Lung (tissue), 17 donors: ENCODE measurements at places on chromosomes 2 and 18.
A peak's percentile ranks its signal among the peaks of the same experiment; 100 is the strongest.

DNA sequence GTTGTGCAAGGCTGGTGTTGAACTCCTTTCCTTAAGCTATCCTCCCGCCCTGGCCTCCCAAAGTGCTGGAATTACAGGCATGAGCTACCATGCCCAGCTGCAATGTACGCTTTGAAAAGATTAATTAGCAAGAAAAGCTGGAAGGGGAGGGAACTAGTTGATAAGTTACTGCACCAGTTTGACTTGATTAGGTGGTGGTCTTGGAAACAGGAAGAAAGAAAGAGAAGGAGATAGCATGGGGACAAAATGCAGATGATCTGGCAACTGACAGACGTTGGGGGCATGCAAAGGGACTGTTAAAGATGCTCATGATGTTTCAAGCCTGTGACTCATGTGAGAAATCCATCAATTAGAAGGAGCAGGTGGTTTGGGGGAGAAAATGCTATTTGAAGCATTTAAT lies 68.6 kb downstream of the PLEKHM3 start:
- H3K36me3 ChIP-seq: no peaks in the 10 kb centered on the region
- H3K27ac ChIP-seq: no peak overlapping the region
- H3K4me3 ChIP-seq: no peak overlapping the region
- H3K4me1 ChIP-seq: no peaks in the 10 kb centered on the region
- no peak for DNase-seq

DNA sequence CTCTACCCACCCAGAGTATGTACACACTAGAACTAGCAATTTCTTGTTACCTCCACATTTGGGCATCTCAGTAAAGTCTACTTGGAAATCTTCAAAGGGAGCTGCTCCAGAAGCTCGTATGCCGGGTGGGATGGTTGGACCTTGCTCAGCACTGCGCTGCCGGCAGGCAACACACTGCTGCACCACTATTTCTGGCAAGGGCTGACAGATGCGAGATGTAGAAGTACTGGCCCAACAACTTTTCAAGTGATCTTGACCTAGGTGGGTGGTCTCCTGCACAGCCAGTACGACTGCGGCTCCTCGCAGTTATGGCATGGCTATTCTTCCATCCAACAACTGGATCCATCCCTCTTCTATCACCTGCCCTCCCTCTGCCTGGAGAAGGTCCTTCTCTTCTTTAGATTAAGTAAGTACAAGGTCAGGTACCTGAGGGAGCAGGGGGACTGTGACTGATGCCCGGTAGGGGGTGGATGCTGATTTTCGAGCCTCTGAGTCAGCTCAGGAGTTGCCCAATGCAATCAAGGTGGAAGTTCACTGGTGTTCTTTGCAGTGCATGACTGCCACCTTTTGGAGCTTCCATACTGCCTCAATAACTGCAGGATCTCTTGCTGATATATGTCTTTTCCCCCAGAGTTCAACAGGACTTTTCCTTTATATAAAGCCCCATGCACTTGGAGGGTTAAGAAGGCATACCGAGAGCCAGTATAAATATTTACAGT lies 100.4 kb upstream of the SLC1A4 start:
- H3K36me3 ChIP-seq: no peaks in the 10 kb centered on the region
- H3K27me3 ChIP-seq: no peaks in the 10 kb centered on the region
- peak; percentile 37 for DNase-seq
- H3K4me1 ChIP-seq: no peaks in the 10 kb centered on the region

GRCh38 chr2:105907184-105907583 lies 162.5 kb downstream of the NCK2 start:
- H3K27ac ChIP-seq: no peak overlapping the region
- peak; percentile 88 for DNase-seq
- H3K4me1 ChIP-seq: peaks cover 4% of the 10 kb centered on the region
- H3K36me3 ChIP-seq: no peaks in the 10 kb centered on the region
- H3K27me3 ChIP-seq: no peaks in the 10 kb centered on the region
- H3K4me3 ChIP-seq: no peak overlapping the region

GRCh38 chr2:17719562-17720371 lies 33.8 kb downstream of the SMC6 start:
- no peaks in the 10 kb centered on the region for H3K4me1 ChIP-seq
- peaks cover 26% of the 10 kb centered on the region for H3K36me3 ChIP-seq
- H3K27ac ChIP-seq: no peak overlapping the region
- no peak for DNase-seq
- no peak overlapping the region for H3K4me3 ChIP-seq

- H3K36me3 ChIP-seq: no peaks in the 10 kb centered on the region
- H3K27me3 ChIP-seq: no peaks in the 10 kb centered on the region
- DNase-seq: no peak
- H3K4me3 ChIP-seq: no peak overlapping the region
- no peaks in the 10 kb centered on the region for H3K4me1 ChIP-seq
Measured at GRCh38 chr18:77422974-77423867, 173.6 kb downstream of the GALR1 start.

DNA sequence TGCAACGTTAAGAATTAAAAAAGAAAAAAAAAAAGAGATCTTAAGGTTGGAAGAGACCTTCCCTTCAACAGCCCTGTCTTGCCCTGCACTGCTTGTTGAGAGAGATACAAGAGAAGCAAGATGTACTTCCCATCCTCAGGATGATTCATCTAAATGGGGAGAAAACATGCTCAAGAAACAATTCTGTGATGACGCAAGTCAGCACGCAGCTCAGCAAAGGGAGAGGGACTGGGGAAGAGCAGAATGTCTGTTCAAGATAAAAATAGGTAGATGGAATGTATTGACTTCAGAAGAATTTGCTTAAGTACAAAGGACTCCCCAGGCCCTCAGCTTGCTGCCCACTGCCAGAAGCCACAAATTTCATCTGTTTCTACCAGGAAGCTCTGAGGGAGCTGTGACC lies 198.2 kb upstream of the SPRED2 start:
- no peak for DNase-seq
- no peaks in the 10 kb centered on the region for H3K4me1 ChIP-seq
- H3K27me3 ChIP-seq: no peaks in the 10 kb centered on the region
- H3K36me3 ChIP-seq: no peaks in the 10 kb centered on the region

GRCh38 chr2:200396781-200397242 lies 90.3 kb downstream of the SPATS2L start:
- no peaks in the 10 kb centered on the region for H3K4me1 ChIP-seq
- no peak for DNase-seq
- no peak overlapping the region for H3K27ac ChIP-seq
- no peaks in the 10 kb centered on the region for H3K27me3 ChIP-seq
- H3K36me3 ChIP-seq: no peaks in the 10 kb centered on the region
- H3K4me3 ChIP-seq: no peak overlapping the region

GRCh38 chr2:9462886-9463697 lies 11.3 kb upstream of the IAH1 start:
- no peak overlapping the region for H3K27ac ChIP-seq
- H3K36me3 ChIP-seq: peaks cover 12% of the 10 kb centered on the region
- H3K4me1 ChIP-seq: no peaks in the 10 kb centered on the region
- H3K27me3 ChIP-seq: no peaks in the 10 kb centered on the region
- no peak for DNase-seq
- no peak overlapping the region for H3K4me3 ChIP-seq

DNA sequence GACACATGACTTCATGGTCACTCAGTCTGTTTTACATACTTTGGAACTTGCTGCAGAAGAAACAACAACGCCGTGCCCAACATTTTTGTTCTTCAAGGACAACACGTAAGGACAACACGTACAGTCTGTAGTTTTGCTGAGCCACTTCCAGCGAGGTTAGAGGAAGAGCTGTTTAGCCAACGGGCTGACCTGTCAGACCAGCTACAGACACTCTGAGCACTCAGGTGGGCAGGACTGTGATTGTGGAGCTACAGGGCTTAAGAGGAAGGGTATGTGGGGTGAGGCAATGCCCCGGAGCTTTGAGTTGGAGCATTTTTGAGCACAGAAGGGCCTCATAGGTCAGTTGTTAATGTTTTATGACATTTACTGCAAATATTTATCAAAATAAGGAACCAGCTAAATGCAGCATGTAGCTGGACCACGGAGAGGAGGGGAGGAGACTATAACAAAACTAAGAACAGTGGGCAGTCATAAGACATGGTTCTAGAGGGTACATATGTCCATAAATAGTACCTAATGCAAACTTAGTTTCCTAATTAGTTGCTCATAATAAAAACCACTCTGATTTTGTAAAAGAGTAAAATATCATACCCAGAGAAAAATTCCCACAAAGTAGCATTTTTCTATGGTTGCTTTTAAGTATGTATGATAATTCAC lies 26.3 kb upstream of the NPC1 start:
- DNase-seq: no peak
- no peak overlapping the region for H3K4me3 ChIP-seq
- no peaks in the 10 kb centered on the region for H3K27me3 ChIP-seq
- H3K4me1 ChIP-seq: no peaks in the 10 kb centered on the region
- no peaks in the 10 kb centered on the region for H3K36me3 ChIP-seq
- no peak overlapping the region for H3K27ac ChIP-seq

DNA sequence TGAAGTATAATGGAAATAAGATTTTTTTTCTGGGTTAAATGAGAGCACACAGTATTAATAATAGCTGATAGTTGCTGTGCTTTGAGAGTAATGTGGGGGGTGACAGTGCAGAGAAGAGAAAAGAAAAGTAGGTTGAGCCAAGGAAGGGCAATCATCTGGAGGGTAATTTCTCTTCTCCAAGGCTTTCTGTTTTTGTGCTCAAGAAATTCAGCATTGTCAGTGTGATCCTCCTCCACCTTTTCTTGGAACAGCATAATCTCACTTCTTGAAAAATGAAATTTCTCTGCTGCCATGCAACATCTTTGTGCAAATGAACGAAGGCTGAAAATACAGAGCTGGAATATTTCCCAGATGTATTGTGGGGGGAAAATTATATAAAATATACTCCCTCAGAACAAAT lies 673.1 kb downstream of the LRRTM4 start:
- no peak overlapping the region for H3K4me3 ChIP-seq
- H3K27me3 ChIP-seq: no peaks in the 10 kb centered on the region
- H3K27ac ChIP-seq: no peak overlapping the region
- no peaks in the 10 kb centered on the region for H3K4me1 ChIP-seq
- no peak for DNase-seq

- peak; percentile 88 for DNase-seq
Measured at GRCh38 chr2:46339676-46340459, 42.7 kb downstream of the EPAS1 start.

DNA sequence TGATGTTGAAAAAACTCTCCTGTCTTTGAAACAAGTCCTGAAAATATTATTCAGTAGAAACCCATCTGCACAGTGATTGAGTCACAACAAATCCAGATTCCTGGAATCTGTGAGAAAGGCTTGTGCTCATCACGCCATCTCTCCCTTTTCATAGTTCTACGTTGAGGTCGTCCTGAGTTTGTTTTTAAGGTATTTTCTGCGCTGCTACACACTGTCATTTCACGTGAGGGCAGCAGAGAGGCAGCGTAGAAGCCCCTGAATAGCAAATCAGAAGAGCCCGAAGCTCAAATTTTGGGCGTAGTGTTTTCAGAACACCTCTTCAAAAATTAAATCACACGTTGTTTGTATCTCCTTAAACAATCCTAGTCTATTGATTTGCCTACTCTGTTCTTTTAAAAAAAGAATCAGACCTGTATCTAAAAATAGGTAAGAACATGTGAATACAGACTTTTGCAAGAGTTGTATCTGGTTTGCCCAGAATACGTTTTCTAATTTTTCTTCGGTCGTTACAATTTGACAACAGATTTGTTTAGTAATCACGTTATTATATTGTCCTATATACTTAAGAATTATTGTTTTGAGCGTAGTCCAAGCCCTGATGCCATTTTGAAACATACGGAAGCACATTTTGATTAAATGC lies 61.6 kb upstream of the SLC38A11 start:
- H3K4me3 ChIP-seq: no peak overlapping the region
- no peak overlapping the region for H3K27ac ChIP-seq
- DNase-seq: peak; percentile 47
- no peaks in the 10 kb centered on the region for H3K4me1 ChIP-seq
- H3K36me3 ChIP-seq: no peaks in the 10 kb centered on the region

DNA sequence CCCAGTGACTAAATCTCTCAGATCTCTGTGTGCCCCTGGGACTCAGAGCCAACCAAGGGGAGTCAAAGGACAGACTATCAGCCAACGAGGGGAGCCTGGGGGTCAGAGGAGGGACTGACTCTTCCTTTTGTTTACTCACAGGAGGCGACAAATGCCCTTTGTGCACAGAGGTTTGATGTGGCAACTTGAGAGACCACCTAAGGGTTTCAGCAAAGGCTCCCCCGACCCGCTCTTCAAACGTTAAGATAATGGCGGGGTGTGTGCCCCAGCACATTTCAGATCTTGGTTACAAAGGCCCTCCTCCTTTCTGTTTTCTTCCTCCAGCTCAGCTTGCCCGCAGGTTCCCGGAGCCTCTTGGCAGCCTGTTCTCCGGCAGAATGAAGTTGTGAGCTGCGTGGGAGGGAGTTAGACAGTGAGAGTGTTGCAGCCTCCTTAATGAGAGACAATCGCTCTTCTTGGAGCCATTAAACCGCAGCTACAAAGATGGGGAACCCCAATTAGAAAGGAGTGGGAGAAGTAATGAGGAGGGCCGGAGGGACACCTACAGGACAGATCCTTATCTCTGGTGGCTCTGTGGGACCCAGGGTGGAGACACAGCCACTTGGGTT lies 76.2 kb downstream of the KIAA2012 start:
- peak; percentile 61 for DNase-seq

DNA sequence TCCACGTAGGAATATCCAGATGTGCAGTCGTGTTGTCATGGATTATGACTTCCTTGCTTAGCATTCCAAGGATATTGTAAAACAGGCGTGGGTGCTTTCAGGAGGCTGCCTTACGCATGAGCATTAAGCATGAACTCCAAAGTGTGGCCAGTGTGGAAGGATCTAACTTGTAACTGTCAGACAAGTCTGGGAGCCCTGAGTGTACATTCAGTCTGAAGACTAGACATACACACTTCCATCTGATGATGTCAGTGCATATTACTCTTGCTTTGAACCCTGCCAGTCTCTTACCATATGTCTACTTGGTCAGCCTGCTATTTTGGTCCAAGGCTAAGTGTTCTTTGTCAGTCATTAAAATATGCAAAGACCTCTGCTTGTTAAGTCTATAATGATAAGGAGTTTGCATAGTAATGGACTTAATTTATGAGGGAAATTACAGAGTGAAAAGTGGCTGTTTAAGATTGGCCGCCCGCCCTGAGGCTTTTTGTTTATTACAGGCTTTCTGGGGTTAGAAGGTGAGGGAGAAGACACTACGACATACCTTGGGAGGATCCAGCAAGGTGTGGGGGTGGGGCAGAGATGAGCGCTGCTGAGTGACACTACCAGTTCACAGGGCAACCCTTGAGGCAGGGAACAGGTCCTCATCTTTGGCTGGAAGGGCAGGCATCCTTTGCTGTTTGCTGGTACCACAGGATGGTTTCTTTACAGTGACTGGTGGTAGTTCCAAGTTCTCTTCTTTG lies 48.3 kb downstream of the CABLES1 start:
- no peaks in the 10 kb centered on the region for H3K27me3 ChIP-seq
- H3K36me3 ChIP-seq: no peaks in the 10 kb centered on the region
- peaks cover 10% of the 10 kb centered on the region for H3K4me1 ChIP-seq
- H3K4me3 ChIP-seq: no peak overlapping the region
